Hematopoietic multipotent progenitor cell treated with erythropoietin and hydrocortisone succinate and interleukin-3 and kit ligand, for 17 days (in vitro differentiated cells): ENCODE measurements at places on chromosomes 13 and 19.

GRCh38 chr19:29639086-29639485, 26.2 kb upstream of the PLEKHF1 start:
- DNase-seq = no peak

DNA sequence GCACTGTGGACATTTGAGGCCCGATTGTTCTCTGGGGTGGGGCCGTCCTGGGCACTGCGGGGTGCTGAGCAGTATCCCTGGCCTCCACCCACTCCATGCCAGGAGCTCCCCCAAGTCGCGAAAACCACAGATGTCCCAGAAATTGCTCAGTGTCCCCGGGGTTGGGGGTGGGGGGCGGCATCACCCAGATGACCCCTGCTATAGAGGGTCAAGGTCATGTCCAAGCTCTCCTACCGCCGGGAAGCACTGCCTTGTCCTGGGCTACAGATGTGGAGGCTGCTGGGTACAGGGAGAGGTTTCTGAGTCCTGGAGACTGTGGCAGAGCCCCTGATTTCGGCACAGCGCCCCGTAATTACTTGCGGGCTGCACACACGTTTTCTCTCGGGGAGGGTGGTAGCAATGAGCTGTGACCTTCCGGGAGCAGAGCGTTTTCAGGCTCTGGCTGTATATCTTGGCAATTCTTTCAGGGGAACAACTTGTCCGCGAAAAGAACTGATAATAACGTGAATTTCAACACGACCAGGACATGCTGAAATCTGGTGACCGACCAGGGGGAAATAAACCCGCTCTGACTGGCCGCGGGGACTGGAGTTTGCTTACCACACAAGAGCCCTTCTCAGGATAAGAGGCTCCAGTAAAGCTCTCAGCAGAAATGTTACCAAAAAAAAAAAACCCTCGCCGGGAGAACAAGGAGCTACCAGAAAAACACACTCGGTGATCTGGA, 68.1 kb downstream of the GNG7 start:
- no peak for DNase-seq

DNA sequence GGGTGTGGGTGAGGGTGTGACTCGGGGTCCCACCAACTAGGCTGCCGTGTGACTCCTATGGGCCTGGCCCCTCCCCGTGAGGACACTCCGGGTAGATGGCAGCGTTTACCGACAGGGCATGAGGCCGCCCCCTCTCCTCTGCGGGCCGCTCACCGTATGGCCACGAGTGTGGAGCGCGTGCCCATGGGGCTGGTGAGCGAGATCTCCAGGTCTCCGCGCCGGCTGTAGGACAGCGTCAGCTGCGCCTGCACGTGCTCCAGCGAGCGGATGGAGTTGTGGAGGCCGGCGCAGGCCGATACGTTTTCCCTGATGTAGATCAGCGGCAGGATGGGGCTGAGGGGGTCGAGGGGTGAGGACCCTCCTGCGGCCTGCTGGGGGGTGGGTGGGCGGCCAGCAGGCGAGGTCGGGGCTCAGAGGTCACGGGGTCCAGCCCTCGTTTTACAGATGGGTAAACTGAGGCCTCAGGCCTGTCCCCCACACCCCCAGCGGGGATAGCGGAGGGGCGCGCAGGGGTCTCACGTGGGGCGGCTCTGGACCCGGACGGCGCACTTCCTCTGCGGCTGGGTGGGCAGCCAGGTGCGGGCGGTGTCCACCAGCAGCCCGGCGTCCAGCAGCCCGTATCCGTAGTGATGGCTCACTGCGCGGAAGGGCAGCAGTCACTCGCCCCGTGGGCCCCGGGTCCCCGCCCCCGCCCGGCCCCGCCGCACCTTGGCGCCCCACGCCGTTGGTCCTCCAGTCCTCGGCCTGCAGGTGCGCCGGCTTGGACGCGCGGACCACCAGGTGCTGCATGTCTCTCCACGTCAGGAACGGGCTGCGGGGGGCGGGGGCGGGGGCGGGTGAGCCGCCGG, 4.3 kb upstream of the C19orf25 start:
- no peak for DNase-seq

DNA sequence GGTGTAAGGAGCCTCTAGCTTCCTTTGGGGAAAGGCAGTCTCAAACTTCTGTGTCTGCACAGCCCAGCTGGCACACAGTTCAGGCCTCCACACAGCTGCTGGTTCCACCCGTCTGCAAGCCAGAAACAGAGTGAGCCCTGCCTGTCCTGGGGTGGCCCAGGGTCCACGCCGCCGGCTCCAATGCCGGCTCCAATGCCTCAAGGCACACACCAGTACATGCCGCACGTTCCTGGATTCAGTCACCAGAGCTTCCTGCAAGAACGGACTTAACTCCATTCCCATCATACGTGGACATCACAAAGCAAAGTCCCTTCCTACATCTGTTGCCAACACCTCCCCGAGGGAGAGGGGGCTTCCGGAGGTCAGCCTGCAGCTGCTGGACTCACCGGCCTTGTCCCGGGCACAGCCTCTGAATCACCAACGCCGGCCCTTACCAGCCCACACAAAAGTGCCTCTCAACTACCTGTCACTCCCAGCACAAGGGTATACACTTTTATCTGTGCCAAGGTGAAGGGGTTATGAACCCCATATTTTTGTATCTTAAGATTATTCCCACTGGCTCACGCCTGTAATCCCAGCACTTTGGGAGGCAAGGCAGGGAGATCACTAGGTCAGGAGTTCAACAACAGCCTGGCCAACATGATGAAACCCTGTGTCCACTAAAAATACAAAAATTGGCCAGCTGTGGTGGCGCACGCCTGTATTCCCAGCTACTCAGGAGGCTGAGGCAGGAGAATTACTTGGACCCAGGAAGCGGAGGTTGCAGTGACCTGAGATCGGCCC, 8.5 kb downstream of the SH3GL1 start:
- no peak for DNase-seq

DNA sequence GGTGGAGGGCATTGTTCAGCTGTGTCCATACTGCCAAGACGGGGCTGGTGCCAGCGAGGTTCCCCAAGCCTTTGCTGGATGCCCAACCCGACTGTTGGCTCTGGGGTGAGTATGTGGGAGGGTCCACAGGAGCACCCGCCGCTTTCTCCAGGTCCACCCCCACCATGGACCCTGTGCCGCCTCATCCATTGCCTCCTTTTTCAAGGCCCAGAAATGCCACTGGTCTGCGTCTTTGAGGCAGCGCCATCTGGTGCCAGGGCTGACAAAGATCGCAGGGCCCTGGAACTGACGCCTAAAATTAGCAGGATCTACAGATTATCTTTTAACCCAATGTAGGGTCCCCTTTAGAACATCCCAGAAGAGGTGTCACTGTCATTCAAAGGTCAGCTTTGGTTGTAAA, 34.6 kb downstream of the NFIX start:
- peak; percentile 68 for DNase-seq

DNA sequence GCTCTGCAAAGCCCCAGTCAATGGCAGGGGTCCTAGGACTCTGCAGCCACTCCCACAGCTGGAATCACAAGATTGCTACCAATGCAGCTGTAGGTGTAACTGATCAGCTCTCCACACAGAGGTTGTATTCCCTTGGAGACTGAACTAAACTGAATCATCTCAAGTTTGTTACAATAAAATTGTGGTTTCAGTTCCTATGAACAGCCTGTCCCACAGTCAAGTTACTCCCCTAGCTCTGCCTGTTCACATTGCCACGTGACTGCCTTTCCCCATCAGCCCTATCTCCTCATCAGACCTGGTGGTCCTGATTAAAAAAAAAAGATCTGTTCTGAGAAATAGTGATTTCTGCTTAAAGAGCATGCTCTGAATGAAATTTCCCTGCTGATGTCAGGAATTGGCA, 287.9 kb upstream of the NBEA start:
- DNase-seq = no peak

DNA sequence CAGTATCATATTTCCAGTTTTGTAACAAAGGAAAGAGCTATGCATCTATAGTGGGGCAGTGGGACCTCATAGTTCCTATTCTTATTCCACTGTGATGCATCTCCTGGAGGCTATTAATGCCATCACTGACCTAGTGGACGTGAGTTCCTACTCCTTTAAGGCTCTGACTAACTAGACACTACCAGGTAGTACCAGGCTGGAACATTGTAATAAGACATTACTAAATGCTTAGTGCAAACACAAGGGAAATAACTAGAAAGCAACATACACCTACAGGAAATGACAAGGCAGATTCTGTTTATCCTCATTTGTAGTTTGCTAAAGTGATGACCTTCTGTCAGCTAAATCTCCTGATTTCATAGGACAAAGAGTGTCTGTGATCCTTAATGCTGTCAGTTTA, 192.5 kb downstream of the POSTN start:
- no peak for DNase-seq

GRCh38 chr13:71867131-71867814, at the start of gene DACH1:
Gene DACH1, minus strand, starts transcription at chr13:71867204.
- no peak for DNase-seq

DNA sequence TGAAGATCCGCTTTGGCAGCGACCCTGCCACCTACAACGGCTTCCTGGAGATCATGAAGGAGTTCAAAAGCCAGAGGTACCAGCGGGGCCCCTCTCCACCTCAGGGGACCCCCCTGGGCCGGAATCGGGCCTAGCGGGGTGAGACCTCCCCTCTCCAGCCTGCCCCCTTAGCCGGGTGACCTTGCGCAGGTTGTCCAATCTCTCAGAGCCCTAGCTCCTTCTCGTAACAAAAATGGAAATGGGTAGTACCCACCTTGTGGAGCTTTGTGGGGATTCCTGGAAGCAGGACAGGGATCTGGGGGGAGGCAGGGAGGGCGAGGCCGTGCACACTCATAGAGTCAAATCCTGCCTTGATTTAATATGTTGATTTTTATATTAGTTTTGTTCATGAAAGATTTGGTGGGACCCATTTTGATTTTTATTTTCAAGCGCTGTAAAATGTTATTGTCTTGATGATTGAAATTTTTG, 658 bp downstream of the SIN3B start:
- no peak for DNase-seq

DNA sequence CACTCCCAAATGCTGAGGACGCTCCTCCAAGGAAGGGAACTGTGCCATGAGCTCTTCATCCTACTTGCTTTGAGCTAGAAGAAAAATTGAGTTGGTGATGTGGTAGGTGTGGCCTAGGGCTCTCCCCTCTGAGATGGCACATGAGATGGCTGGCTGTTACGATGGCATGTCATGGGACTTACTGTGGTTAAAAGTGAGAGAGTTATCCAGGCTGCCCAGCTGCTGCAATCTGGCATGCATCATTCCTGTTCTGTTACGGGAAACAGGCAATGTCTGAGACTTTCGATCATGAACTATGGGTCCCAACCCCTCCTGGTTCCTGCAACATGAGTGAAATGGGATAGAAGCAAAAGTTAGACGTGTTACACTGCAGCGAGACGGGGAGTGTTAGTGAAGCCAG, 93.3 kb upstream of the SLC15A1 start:
- no peak for DNase-seq

DNA sequence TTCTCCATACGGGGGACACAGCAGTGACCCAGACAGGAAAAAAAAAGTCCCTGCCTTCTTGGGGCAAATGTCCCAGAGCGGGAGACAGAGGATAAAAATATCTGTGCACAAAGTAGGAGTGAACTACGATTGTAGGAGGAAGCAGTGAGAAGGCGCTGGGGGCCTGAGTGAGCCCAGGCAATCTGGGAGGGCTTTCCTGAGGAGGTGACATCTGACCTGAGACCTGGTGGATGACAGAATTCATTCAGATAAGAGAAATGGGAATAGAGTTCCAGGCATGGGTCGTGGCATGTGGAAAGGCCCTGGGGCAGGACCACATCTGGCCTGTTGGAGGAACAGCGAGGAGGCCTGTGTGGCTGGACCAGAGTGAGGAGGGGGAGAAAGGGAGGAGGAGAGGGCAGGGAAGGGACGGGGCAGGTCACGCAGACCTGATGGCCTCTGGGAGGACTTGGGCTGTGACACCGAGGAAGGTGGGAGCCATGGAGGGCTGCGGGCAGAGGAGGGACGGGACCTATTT, 50.2 kb upstream of the NFIC start:
- no peak for DNase-seq

DNA sequence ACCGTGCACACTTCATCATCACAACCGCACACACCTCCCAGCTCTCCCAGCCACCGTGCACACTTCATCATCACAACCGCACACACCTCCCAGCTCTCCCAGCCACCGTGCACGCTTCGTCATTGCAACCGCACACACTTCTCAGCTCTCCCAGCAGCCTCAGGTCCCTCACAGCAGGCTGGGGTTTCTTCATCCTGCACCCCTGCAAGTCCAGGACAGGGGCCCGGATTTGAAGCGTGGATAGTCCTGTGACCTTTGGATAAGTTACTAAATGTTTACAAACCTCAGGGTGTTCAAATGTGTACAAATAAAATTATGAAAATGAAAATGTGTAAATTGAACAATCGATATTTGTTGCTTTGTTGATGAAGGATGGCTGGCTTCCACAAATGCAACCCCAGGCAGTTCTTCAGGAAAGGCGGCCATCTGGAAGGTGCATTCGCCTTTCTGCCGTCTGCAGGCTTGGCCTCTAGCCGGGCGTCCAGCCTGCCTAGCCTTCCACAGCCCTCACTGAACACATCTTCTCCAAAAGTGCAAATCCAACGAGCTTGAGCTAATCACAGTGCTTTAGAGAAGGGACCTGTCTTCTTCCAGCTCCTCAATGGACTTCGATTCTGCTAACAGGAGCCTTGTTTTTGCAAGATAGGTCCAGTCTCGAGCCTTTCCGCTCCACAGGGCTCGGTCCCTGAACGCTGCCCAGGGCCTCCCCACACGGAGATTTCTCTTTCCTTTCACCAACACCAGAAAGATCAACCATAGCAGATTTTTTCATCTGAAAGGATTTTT, 74.2 kb downstream of the SPACA7 start:
- no peak for DNase-seq

GRCh38 chr19:31911577-31911976, 433.8 kb upstream of the ZNF507 start:
- DNase-seq = no peak

GRCh38 chr19:35043906-35044305, 2.4 kb downstream of the HPN start:
- no peak for DNase-seq

GRCh38 chr13:101785858-101786257, 333.4 kb downstream of the ITGBL1 start:
- no peak for DNase-seq

DNA sequence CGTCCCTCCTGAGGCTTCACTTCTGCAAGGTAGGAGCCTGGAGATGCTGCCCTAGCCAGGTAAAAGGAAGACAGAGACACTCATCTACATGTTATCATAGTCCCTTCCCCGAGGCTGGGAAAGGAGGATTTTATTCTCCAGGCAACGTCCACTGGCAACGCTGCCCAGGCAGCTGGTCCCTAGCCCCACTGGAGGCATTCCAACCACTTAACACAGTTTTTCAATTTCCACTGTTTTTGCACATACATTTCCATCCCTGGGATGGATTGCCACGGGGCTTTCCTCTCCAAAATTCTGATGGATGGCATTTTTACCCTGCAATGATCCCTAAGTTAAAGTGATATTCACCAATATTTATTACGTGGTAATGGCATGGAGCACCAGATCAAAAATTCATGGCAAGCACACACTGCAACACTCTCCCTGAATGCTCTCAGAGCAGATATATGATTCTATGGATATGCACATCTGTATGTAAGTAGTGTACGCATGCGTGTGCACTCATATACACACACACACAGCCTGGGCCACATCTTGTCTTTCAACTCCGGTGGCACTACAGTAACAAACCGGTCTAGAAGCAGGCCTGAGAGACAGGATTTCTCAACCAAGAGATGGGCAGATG, 322.3 kb upstream of the TSHZ3 start:
- no peak for DNase-seq
